ENCODE measurements at places on chromosomes 6 and 20.

- no peak for DNase-seq
Observed at GRCh38 chr6:15881150-15881549, 218.3 kb upstream of the DTNBP1 start.

DNA sequence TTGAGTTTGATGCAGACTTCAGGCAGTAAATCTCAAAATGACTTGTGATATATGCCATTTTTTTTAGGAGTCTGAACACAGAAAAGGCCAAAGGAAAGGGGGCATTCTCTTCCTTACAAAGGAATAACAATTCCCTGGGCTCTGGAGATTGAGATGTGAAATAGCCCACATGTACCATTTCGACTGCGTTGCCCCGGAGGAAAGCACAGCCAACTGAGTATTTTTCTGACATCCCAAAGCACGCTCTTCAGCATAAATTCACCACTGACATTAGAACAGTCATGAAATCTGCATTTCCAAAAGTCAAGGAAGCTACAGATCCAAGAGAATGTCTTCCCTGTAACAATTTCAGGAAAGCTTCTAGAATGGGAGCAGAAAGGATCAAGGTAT is 7.8 kb downstream of the ELOVL2 start:
- DNase-seq, result no peak

- DNase-seq, result no peak
Observed at GRCh38 chr20:63836458-63837344, 5.6 kb upstream of the ZBTB46 start.

DNA sequence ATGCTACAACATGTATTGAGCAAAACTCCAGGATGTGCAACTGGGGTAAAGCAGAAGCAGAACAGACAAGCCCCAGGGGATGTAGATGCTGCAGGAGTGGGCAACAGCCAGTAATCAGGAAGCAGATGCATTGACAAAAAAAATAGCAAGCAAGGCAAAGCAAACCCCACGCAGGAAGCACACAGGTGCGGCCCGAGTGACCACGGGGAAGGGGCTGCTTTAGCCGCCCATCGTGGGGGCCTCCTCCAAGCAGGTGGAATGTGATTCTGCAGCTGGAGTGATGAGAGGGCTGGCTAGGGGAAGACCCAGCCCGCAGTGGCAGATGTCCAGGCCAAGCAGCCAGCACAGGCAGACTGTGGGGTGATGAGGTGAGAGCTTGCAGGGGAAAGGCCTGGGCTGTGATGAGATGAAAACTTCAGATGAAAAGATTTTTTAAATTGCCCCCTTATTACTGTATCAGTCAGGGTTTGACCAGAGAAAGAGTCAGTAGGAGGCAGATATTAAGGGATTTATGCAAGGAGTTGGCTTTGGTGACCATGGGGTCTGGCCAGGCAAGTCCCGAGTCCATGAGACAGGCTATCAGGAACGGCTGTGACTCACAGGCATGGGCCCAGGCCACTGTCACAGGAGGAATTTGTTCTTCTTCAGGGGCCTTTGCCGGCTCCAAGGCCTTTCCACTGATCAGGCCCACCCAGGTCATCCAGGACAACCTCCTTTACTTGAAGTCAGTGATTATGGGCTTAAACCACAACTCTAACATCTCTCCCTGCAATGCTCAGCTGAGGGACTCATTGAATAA is 207.6 kb downstream of the ANKRD60 start:
- DNase-seq, result no peak

- DNase-seq, result no peak
Observed at GRCh38 chr6:157976345-157977175, 5.1 kb upstream of the SYNJ2 start.

DNA sequence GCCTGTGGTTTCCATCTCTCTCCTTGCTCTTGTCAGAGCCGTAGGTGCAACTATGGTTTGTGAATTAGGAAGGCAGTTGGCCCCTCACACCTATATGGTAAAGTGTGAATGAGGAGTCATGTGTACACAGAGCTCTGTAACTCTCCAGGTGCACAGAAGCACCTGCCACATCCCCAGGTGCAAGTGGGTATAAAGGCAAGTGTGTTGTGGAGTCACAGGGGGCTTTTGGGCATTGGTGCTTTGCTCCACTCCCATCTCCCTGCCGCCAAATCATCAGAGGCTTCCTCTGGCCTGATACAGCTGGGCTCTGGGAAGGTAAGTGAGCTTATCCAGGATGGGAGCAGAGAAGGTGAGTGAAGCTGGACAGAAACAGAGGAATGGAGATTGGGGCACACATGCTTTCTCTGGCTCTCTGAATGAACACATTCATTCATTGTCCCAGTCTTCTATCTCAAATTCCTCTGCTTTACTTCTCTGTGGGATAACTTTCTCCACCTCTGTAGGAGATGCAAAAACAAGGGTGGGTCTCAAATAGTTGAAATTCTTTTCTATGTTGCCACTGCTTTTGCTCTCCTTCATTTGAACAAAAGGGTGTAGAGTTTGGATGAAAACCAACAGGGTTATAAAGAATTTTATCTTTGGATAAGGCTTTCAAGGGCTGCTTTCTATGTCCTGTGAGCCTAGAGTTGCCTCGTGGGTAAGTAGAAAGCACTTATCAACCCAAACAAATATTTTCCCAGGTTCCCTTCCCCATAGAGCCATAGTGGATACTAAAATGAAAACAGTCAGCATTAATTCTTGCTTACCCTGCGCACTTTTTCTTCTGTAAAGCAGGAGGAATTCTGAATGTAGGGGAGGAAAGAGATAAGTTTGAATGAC is 45.0 kb upstream of the RIPOR2 start:
- DNase-seq, result no peak

GRCh38 chr6:52990342-52990741 is 4.7 kb downstream of the GSTA4 start:
- no peak for DNase-seq

DNA sequence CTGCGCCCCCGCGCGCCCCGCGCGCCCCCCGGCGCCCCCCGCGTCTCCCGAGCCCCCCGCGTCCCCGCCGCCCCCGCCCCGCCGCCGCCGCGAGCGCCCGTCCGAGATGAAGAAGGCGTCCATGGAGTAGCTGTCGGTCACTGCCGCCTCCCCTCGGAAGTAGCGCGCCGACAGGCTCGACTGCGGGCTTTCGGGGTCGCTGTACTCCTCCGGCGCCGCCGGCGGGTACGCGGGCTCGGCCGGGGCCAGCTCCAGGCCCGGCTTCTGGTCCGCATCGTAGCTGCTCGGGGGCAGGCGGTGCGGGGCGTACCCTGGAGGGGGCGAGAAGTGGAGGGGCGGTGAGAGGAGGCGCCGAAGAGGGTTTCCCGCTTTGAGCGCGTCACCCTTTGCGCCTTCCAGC is 11.2 kb upstream of the SRXN1 start:
- DNase-seq, result no peak

All from DMS79 treated with DMSO at 0.1 percent for 48 hours (cell line).